Activated gamma-delta T cell (primary cell): ENCODE measurements at places on chromosomes 2 and 18.
A peak's percentile ranks its signal among the peaks of the same experiment; 100 is the strongest.

DNA sequence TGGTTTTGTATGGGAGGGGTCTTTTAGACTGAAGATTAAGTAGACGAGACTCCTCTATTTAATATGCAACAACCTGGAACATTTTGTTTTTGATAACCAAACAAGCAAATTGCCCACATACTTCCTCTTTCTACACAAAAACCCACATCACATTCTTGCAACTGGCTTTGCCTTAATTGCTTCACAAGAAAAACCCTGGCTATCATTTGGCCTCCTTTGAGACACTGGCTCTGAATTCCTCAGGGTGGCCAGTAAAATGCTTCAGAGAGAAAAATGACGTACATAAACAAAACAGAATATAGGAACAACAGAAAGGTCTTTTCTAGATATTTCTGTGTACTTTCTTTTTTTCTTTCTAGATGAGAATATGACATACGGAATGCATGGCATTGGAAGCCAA, 103.0 kb downstream of the TRIB2 start:
- no peak for DNase-seq

GRCh38 chr2:230216489-230216888, 3.3 kb downstream of the SP110 start:
- no peak for DNase-seq

- DNase-seq = no peak
These were observed 13.3 kb upstream of the CCDC85A start for GRCh38 chr2:56170504-56170903.

DNA sequence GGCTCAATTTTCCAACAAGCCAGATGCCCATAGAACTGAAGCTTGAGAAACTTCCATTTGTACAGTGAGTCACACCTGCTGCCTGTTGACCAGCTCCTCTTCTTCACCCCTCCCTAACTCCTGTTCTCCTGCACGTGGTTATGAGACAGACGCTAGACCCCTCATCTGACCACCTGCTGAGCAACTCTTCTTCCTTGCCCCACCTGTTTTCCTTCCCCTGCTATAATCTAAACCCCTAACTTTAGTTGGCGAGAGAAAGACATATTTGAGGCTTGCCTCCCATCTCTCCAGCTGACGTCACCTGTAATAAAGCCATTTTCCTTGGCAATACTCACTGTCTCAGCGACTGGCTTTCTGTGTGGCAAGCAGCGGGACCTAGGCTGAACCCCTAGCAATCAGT, 22.3 kb upstream of the ITM2C start:
- no peak for DNase-seq

GRCh38 chr2:206160125-206160806, 571 bp downstream of the EEF1B2 start:
- peak; percentile 59 for DNase-seq

DNA sequence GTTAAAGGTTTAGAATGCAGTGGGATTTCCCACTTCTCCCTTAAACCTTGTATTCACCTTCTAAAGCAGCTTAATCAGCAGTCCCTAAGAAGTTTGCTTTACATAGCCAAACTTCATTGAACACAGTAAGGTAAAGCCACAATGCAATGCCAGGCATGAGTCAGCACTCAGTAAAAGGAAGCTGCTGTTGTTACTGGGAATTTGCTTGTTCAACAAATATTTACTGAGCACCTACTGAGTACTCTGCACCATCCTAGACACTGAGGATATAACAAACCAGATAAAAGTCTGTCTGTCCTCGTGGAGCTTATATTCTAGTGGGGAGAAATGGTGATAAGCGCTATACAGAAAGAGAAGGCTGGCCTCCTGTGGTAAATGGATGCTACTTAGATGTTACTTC, 162.7 kb downstream of the PKP4 start:
- DNase-seq = no peak

GRCh38 chr18:52288403-52289004, 51.5 kb upstream of the DCC start:
- peak; percentile 2 for DNase-seq

GRCh38 chr2:86066007-86066578, 39.6 kb downstream of the POLR1A start:
- no peak for DNase-seq

- DNase-seq = no peak
These were observed 14.5 kb upstream of the PLA2R1 start for GRCh38 chr2:160076914-160077313.

DNA sequence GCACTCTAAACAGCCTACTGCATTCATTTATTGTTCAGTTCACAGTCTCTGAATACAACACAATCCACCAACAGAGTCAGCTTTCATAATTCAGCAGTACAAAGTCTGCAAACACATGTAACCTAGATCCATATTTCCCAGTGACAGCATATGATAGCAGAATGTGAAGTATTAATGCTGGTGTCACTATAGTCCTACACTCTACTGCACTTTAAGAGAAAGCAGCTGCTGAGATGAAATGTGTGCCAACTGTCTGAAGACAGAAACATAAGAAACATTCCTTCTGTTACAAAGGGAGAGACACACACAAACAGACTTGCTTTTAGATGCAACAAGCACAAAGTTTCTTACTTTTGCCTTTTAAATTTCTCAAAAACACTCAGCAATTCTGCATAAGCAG, 441.8 kb downstream of the ZEB2 start:
- no peak for DNase-seq
